ENCODE measurements at places on chromosomes 13 and 19.

DNA sequence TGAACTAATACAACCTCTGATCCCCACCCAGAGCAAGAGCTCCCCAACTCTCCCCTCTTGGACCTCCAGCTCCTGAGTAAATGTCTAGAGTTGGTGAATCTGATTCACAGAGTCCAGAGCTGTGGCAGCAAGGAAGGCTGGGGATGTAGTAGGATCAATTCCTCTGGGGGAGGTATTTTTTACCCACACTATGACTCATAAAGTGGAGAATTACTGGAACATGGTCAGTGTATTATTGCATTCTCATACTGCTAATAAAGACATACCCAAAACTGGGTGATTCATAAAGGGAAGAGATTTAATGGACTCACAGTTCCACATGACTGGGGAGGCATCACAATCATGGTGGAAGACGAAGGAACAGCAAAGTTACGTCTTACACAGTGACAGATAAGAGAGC is 496.7 kb downstream of the EFNB2 start:
- no peak for DNase-seq

DNA sequence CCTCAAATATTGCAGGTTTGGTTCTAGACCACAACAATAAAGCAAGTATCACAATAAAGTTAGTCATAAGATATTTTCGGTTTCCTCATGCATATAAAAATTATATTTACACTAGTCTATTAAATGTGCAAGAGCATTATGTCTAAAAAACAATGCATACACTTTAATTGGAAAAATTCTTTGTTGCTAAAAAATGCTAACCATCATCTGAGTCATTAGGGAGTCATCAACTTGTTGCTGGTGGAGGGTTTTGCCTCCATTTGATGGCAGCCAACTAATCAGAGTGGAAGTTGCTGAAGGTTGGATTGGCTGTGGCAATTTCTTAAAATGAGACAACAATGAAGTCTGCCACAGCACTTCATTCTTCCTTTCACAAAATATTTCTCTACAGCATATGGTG is 422.3 kb upstream of the GPC6 start:
- no peak for DNase-seq

DNA sequence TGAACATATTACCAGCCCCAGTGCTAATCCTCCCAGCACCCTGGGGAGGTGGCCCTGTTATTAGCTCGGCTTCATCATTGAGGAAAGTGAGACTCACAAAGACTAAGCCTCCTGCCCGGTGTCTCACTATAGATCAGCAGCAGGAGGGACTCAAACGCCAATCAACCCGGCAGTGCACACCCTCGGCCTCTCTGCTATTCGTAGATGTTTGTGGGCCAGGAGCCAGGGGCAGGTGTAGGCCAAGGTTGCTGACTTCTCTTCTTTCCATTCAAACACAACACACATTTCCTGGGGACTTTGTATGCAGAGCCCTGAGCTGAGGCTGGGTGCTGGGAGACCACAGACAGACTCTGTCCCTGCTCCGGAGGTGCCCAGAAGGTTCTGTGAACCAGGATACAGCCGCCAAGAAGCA is 9.4 kb upstream of the SBK3 start:
- no peak for DNase-seq

DNA sequence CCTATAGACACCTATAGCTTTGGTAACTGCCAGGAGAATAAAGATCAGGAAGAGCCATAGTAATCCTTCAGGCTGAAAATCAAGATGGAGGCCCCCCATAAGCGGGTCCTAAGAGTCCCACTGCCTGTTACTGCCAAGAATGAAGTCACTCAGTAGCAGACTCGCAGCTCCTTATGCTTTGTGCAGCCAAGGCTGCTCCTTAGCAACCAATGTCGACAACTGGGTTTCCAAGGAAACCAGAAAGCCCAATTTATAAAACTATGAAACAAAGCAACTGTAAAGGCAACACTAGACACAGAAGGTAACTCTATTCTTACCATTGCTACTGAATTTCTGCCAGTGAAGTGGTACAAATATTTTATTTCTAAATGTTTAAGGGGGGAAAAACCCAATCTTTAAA is 56.5 kb downstream of the DCLK1 start:
- no peak for DNase-seq

- no peak for DNase-seq
Measured at GRCh38 chr13:44347949-44348348, 25.7 kb upstream of the SERP2 start.

Measured in SHP77 treated with DMSO at 0.1 percent for 48 hours (cell line).